Kidney capillary endothelial cell (primary cell): ENCODE measurements at places on chromosomes 6 and 20.

- DNase-seq, result no peak
Observed at GRCh38 chr6:75813476-75814250, 64.6 kb downstream of the MYO6 start.

DNA sequence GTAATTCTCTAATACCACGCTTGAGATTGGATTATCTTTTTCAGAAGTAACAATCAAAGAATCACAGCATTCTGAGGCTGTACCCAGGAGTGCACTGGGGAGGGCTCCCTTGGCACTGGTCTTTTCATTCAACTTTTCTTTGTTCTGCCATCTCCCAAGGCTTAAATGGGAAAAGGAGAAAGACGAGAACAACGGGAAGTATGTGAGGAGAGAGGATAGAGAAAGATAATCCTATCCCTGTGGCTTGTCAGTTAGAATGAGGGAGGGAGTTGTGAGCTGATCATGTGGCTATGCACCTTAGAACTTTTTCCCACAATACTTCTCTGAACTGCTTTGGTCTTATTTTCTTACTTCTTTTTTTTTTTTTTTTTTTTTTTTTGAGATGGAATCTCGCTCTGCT lies 83.1 kb downstream of the CAP2 start:
- no peak for DNase-seq

DNA sequence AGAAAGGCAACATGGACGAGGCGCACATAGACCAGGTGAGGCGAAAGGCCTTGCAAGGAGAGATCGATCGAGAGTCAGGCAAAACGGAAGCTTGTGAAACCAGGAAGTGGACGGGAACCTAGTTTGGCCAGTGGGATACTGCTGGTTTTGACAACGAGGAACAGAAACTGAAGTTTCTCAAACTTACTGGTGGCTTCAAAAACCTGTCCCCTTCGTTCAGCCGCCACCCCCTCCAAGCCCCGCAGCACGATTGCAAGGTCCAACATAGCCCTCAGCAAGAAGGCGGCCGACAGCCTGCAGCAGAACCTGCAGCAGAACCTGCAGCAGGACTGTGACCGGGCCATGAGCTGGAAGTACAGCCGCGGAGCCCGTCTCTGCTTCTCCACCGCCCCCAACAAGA lies 238.0 kb downstream of the KHDC1L start:
- DNase-seq, result no peak

DNA sequence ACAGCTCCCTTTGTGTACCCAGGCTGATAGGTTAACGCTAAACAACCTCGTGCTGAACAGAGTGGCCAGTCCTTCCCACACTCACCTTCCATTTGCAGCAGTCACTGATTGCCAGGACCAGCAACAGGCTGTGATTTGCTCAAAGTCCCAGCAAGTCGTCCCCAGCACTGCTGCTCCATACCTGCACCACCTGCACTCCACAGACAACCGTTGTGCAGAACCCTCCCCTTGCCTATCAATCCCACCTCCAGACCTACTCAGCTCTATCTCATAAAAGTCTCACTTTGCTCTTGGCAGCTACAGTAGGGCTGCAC lies 43.1 kb upstream of the SCML4 start:
- no peak for DNase-seq

GRCh38 chr6:79241228-79241627 lies 6.7 kb upstream of the HMGN3 start:
- DNase-seq, result no peak

GRCh38 chr6:105099371-105099770 lies 80.4 kb downstream of the POPDC3 start:
- DNase-seq, result no peak

- DNase-seq, result no peak
Observed at GRCh38 chr6:165833355-165833754, 170.3 kb upstream of the PDE10A start.

DNA sequence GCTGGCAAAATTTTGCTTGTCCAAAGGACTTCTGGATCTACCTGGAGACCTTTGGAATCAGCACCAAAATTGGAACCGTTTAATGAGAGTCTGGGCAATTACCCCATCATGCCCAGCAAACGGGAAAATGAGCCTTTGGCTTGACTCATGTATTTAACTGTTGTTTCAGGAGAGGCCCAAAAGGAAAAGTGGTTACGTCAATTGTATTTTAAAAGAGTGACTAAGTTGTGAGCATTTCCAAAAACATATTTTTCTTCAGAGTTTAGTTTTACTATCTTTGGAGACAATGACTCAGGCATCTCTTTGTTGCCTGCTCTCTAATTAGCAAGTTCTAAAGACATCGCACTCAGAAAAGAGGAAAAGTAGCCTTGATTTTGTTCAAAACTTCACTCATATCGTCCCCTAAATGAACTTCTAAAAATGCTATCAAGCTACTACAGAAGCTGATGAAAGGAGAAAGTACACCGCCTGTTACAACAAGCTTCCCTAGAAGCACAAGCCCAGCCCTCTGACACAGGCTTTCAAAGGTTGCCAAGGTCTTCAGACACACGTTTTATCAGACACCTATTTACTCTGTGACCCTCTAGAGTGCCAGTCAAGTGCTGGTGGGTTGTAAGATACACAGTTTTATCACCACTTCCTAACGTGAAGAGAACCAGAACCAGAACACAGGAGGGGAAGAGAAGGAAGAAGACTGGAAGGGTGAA lies 146.2 kb downstream of the TBX18 start:
- no peak for DNase-seq

- no peak for DNase-seq
Observed at GRCh38 chr6:157059781-157060180, 263.5 kb downstream of the TMEM242 start.

DNA sequence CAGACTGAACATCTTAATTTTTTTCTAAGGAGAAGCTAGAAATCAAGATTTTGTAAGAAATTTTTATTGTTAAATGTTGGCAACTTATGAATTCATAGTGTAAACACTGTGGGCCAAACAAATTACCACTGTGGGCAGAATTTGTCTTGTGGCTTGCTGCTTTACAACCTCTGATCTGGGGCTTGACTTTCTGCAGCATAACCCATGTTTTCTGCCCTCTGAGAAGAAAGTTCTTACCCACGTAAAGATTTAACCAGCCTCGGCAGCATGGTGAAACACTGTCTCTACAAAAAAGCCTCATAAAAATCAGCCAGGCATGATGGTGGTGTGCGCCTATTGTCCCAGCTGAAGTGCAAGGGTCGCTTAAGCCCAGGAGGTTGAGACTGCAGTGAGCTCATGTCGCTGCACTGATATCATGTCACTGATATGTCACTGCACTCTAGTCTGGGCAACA lies 12.9 kb downstream of the ITCH start:
- DNase-seq, result no peak

- DNase-seq, result no peak
Observed at GRCh38 chr6:168909288-168909687, 344.4 kb downstream of the THBS2 start.

GRCh38 chr20:14009208-14009607 lies 13.9 kb downstream of the MACROD2 start:
- DNase-seq, result no peak

DNA sequence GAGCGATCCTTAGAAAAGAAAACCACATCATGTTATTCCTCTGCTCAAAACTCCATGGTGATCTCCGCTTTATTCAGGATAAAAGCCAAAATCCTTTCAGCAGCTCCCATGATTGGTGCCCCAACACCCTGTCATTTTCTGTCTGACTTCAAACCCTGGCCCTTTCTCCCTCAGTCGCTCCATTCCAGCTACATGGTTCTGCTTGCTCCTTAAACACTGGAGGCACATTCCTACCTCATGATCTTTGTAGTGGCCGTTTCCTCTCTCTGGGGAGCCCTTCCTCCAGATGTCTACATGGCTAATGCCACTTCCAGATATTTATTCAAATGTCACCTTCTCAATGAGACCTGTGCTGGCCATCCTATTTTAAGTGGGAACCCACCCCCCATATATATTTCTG lies 100.8 kb downstream of the CAP2 start:
- no peak for DNase-seq

DNA sequence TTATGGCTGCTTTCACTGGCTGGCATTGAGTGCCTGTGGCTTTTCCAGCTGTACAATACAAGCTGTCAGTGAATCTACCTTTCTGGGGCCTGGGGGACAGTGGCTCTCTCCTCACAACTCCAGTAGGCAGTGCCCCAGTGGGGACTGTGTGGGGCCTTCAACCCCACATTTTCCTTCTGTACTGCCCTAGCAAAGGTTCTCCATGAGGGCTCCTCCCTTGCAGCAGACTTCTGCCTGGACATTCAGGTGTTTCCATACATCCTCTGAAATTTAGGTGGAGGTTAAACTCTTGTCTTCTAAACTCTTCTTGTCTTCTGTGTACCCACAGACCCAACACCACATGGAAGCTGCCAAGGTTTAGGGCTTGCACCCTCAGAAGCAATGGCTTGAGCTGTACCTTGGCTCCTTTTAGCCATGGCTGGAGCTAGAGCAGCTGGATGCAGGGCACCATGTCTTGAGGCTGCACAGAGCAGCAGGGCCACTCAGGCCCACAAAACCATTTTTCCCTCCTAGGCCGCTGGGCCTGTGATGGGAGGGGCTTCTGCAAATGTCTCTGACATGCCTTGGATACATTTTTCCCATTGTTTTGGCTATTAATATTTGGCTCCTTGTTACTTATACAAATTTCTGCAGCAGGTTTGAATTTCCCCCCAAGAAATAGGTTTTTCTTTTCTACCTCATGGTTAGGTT lies 9.6 kb downstream of the PEX7 start:
- DNase-seq, result no peak

GRCh38 chr6:125639466-125640020 lies 109.9 kb upstream of the HEY2 start:
- peak; percentile 84 for DNase-seq

DNA sequence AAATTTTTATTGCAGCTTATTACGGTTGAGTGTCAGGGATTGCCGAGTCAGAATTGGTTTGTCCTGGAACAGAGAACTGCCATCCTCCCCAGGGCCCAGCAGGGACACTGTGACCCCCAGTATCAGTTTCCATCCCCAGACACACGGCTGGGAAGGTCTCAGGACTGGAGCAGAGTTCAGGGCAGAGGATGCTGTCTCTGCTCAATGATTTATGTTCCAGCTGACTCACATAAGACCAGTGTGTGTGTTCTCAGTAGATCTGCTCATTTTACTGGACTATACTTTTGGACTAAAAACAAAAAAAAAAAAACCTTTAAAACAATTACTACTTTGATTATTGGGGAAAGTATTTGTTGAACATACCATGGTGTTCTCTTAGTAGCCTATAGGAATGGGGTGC lies 44.2 kb downstream of the FNDC1 start:
- DNase-seq, result no peak

DNA sequence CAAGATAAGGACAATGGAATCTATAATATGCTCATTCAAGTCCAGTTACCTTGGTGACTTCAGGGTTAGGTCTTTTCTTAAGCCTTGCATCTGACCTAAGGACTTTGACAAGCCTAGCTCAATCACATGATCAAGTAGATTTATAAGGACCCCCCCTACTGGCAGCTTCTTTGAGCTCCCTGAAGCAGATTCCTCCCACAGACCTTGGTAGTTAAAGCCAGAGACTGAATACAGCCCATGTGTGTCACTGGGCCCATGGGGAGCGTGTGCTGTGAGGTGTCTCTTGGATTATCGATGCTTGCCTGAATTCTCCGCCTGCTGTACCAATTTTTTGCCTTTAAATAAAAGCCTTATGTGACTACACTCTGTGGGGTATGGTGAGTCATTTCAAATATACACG lies 372.7 kb upstream of the RGS17 start:
- DNase-seq, result no peak

GRCh38 chr6:105645156-105645555 lies 242.3 kb upstream of the PREP start:
- no peak for DNase-seq

- no peak for DNase-seq
Observed at GRCh38 chr20:36092398-36093024, 62.0 kb upstream of the EPB41L1 start.
